ENCODE measurements at places on chromosomes 1 and 21. TPM values are rescaled to one million over a fixed set of nuclear protein-coding genes. Genes with fewer than 3 reads are reported as not detected.

CELA2A gene
- total RNA-seq = 0.42 TPM

BEST4 gene
- not detected for total RNA-seq

PACC1 gene
- 33.2 TPM for total RNA-seq

ARHGEF10L gene
- 38.5 TPM for total RNA-seq

C1orf185 gene
- not detected for total RNA-seq

CENPF gene
- total RNA-seq = 0.84 TPM

ST6GALNAC3 gene
- 6.6 TPM for total RNA-seq

FAAP20 gene
- total RNA-seq = 32.8 TPM

PLA2G2D gene
- total RNA-seq = not detected

RAB3B gene
- under 0.01 TPM for total RNA-seq

TRIM67 gene
- total RNA-seq = not detected

OR2T2 gene
- not detected for total RNA-seq

FNDC10 gene
- total RNA-seq = 1.4 TPM

TMCO1 gene
- total RNA-seq = 40.0 TPM

TNFRSF9 gene
- 0.60 TPM for total RNA-seq

VANGL1 gene
- total RNA-seq = 8.8 TPM

LCE3E gene
- not detected for total RNA-seq

CTSS gene
- 57.7 TPM for total RNA-seq

OXCT2 gene
- total RNA-seq = 22.2 TPM

ZNF695 gene
- total RNA-seq = 0.22 TPM

FAM72B gene
- total RNA-seq = 0.66 TPM

USH2A gene
- under 0.01 TPM for total RNA-seq

GPR3 gene
- not detected for total RNA-seq

CSF3R gene
- 12.5 TPM for total RNA-seq

OR2L2 gene
- total RNA-seq = 0.60 TPM

PCP4 gene
- 13.5 TPM for total RNA-seq

C8A gene
- not detected for total RNA-seq

TEX38 gene
- not detected for total RNA-seq

SERINC2 gene
- 3.0 TPM for total RNA-seq

LAPTM5 gene
- 21.1 TPM for total RNA-seq

NBPF3 gene
- 12.2 TPM for total RNA-seq

FCER1G gene
- 49.4 TPM for total RNA-seq

FAM229A gene
- 15.7 TPM for total RNA-seq

SPRR3 gene
- total RNA-seq = not detected

MROH9 gene
- not detected for total RNA-seq

TRAF3IP3 gene
- total RNA-seq = 8.0 TPM

SLC9C2 gene
- 0.21 TPM for total RNA-seq

RTCA gene
- 30.6 TPM for total RNA-seq

CR1 gene
- 27.6 TPM for total RNA-seq

MIXL1 gene
- not detected for total RNA-seq

KIAA1614 gene
- total RNA-seq = 20.5 TPM

SLC25A34 gene
- 3.7 TPM for total RNA-seq

ETV3L gene
- not detected for total RNA-seq

APOBEC4 gene
- not detected for total RNA-seq

OLFM3 gene
- total RNA-seq = not detected

UQCRHL gene
- total RNA-seq = 1.1 TPM

ANKRD34A gene
- 0.39 TPM for total RNA-seq

TMPRSS15 gene
- not detected for total RNA-seq

ATP1A4 gene
- total RNA-seq = 2.9 TPM

ELF3 gene
- total RNA-seq = not detected

GCSAML gene
- not detected for total RNA-seq
